ENCODE measurements at places on chromosomes 2 and 18.

- no peak for DNase-seq
These were observed 502.8 kb downstream of the CMPK2 start for GRCh38 chr2:6362671-6363450.

GRCh38 chr2:74551530-74551929 lies 2.2 kb downstream of the LOXL3 start:
- no peak for DNase-seq

DNA sequence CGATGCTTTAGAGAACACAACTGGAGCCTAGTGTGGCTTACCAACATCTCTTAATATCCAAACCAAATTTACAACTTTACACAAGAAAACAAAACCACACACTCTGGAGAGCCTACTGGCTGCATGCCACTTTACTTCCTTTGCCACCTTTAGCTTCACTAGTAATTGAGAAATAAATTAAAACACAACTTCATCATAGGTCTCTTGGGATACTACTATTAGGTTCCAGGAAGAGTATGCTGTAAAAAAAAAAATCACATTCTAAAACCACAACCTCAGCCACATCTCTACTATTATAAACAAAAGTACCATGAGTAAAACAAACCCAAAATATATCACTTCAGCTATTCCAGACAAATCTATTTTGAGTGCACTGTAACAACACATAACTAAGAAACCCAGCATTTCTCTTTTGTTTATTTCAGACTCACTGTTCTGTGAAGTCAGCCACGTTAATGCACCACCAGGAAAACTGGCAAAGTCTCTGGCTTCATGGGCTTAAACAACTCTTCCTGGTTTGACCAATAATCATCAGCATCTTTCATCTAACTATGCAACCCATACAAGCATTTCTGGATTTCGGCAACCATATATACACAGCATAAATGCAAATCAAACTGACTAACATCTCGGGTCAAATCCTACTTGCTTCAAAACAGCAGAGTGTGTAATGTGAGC lies 59.1 kb downstream of the REV1 start:
- DNase-seq, result no peak

DNA sequence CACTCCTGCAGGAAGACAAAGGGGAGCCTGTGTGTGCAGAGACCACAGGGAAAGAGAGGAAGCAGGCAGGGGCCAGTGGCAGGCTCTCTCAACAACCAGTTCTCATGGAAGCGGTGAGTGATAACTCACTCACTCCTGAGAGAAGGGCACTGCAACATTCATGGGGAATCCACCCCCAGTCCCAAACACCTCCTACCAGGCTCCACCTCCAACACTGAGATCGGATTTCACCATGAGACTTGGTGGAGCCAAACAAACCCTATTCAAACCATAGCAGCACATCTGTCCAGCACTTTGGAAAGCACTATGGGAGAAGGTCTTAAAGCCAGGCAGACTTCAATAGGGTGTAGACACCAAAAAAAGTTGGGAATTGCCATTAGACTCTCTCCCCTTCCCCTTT lies 345.7 kb upstream of the SPRED2 start:
- DNase-seq, result no peak

DNA sequence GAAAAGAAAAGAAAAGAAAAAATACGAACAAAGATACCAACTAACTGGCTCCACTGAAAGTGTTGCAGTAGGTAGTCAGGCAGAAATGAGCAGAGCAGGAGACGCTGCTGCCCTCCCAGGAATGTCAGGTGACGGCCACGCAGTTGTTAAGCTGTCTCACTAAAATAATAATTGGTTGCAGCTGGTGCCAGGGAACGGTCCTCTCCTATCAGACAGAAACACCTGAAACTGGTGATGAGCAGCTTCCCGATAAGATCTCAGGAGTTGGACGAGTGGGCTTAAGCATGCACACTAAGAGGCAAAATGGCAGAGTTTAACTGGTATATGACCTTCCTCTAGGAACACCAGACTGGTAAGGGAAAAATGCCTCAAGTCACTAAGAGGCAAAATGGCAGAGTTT lies 611.1 kb downstream of the ZEB2 start:
- DNase-seq, result no peak

DNA sequence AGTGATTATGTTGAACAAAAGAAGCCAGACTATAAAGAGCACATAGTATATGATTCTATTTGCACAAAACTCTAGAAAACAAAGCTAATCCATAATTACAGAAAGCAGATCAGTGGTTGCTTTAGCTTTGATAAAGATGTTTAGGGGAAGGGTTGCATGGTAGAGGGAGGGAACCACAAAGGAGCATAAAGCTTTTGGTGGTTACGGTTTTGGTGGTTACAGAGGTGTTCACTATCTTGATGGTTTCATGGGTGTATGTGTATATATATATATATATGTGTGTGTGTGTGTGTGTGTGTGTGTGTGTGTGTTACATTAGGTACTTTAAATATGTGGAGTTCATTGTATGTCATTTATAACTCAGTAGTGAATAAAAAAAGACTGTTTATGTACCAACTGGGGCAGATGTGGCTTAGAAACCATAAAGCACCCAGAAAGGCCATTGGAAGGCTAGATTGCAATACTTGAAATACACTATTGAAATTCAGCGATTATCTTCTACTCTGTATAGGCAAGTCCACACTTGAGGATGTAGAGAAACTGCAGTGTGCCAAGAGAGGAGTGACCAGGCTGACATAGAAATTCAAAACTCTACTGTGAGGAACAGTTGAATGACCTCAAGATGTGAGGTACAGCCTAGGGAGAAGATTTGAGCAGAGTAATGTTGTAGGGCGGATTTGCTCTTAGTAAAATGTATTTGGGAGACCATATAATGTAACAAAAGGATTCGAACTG lies 60.6 kb downstream of the CAB39 start:
- DNase-seq, result no peak

GRCh38 chr2:100228415-100228814 lies 86.0 kb upstream of the AFF3 start:
- no peak for DNase-seq
